ENCODE measurements at places on chromosomes 4 and X.
A peak's percentile ranks its signal among the peaks of the same experiment; 100 is the strongest.

DNA sequence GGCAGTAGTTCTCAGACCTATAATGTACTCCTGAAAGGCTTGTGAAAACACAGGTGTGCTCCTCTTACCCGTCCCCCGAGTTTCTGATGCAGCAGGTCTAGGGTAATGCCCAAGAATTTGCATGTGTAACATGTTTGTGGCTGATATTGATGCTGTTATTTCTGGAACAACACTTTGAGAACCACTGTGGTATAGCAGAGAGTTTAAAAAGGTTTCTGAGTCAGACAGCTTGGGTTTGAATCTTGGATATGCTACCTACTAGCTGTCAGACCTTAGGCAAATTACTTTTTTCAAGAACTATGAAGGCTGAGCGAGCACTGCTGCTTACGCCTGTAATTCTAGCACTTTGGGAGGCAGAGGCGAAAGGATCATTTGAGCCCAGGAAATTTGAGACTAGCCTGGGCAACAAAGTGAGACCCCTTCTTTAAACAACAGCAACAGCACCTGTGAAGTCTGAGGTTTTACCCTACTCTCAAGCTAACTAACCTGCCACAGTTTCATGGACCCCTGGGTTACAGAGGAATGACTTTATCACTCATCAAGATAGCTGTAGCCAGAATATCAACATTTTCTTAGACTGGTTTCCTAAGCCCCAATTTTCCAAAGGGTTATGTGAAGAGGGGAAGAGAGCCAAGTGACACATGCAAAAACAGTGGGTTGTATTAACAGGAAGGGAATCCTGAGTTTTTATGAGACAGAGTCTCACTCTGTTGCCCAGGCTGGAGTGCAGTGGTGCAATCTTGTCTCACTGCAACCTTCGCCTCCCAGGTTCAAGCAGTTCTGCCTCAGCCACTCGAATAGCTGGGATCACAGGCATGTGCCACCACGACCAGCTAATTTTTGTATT, 5.1 kb downstream of the AFF1 start:
- DNase-seq = no peak

GRCh38 chrX:119459181-119459580, 9.1 kb upstream of the SLC25A5 start:
- DNase-seq = no peak

GRCh38 chr4:138909587-138909986, 106.0 kb upstream of the NOCT start:
- DNase-seq = no peak

- DNase-seq = no peak
Measured at GRCh38 chrX:71067712-71068043, 456 bp downstream of the SNX12 start.

- DNase-seq = no peak
Measured at GRCh38 chr4:132572210-132572609, 576.9 kb upstream of the PCDH10 start.

DNA sequence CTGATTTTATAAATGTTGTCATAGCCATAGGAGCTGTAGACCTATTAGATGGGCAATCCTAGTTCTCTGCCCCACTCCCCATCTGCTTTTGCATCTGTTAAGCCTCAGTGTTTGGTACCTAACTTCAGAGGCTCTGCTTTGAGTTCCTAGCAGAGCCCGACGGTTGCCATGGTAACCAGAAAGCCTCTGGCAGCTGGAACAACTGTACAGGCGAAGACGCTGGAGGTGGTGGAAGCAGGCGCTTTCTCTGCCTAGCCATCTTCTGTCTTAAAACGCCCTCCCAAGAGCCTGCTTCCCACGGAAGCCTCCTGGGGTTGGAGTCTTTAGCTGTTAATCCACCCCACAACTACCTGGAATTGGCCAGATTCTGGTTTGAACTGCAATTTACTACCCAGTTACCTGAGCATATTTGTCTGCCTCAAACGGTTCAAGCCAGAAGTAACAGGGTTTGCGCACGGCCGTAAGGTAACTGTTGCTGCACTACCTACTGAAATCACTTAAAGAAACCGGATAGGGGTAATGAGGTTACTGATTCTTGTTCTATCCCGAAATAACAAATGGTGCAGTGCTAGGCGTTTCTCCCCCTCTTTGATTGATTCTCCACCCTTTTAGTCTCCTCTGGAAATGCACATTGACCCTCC, 1.0 kb upstream of the GABRG1 start:
- DNase-seq = no peak

DNA sequence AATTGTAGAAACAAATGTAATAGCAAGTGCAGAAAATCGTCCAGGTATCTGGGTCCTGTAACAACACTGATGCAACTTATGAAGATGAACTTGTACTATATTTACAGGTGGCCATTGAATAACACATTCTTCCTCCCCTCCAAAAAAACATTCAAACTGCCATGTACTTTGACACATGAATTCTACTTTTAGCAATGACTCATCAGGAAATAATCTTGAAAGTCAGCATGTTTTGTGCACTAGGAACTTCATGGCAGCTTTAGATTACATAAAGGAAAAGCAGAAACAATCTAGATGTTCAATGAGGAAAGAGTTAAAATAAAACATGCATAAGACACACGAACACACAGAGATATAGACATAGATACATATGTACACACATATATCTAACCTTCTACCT, 2.5 kb downstream of the PABPC1L2A start:
- no peak for DNase-seq

GRCh38 chr4:123874063-123874462, 477.5 kb downstream of the SPRY1 start:
- no peak for DNase-seq

DNA sequence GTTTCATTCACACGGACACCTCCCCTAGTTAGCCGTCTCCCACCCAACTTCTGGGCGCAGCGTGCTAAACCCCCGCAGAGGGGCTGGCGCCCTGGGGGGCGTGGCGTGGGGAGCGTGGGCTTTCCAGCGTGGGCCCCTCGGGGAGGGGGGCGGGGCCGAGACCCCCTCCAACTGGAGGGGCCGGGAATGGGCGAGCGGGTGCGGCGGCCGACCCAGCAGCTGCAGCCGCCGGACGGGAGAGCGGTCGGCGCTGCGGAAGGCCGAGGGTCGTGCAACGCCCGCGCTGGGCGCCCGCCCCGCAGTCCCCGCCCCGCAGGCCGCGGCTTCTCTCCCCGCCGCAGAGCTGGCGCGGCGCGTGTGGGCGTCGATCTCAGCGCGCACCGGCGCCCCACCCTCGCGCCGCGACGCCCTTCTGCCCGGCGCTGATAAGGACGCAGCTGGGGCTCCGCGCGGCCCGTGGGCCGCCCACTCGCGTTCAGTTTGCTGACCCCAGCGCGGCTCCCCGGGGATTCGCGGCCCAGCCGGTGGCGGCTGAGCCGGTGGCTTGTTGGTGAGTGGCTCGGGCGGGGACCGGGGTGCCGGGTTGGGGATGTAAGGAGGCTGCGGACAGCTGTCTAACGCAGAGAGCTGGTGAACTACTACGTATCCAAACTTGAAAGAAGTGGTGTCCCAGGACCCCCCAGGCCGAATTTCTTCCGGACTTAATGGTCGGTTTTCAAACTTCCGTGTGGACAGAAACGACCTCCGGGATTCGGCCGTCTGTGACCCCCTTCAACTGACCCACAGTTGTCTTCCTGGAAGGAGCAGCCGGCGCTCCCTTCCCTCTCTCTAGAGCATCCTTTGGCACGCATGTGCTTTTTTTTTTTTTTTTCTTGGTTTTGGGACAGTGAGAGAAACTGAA, 1.5 kb downstream of the FHDC1 start:
- peak; percentile 42 for DNase-seq

DNA sequence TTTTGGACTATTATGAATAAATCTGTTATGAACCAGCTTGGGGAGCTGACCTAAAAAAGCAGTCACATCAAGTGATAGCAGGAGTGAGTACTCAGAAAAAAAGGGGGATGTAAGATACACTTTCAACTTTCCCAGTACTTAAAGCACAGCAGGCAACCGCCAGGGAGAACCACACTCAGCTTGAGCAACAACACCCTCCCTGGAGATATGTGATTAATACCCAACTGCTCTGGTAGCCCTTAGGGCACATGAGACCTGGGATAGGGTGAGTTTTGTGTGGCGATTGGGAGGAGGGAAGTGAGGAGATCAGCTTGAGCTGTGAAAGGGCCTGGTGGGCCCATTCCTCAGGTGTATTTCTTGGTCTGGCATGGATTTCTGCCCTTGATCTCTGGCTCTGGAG, 220.3 kb upstream of the SFRP2 start:
- peak; percentile 55 for DNase-seq

- no peak for DNase-seq
Measured at GRCh38 chrX:99397879-99398278, 1012.2 kb downstream of the PCDH19 start.

DNA sequence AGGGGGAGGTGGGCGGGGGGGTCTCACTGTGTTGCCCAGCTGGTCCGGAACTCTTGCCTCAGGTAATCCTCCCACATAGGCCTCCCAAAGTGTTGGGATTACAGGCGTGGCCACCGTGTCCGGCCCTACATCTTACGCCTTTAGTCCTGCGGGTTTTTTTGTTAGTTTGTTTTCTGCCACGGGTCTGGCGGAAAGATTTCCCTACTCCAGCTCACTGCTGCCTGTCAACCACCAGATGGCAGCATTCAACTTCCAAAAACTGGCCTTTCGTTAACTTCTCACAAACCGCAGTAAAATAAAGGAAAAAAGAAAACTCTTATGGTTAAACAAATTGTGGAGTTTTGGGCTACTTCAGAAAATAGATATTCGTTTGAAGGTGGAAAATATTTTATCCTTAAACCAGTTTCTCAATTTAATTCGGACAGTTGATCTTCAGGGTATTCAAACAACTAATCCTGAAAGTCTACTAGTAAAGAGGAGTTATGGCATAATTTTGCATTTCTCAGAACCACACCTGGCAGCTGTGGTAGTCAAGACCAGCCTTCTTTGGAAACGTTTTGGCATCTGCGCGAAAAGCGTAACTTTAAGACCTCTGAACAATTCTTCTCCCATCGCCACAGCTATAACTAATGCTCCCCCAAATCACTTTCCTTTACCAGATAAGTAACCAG, 41.1 kb downstream of the LUZP4 start:
- DNase-seq = peak; percentile 70

DNA sequence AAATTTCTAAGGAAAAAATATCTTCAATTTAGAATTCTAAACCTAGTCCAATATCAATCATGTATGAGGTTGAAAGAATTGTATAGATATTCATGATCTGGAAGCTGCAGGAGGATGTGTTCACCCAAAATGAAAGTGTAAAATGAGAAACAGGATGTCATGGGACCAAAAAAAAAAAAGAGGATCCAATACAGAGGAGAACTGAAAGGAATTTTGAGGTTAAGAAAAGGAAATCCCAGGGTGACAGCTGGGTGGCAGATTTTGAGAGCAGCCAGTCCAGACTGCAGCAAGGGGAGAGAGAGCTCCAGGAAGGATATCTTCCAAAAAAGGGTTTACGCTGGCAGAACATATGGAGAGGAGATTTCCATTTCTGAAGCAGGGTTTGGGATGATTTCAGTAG, 38.9 kb downstream of the TLR10 start:
- no peak for DNase-seq

- DNase-seq = no peak
Measured at GRCh38 chr4:125714845-125715244, 400.1 kb downstream of the FAT4 start.

GRCh38 chr4:86250619-86251018, 109.2 kb downstream of the MAPK10 start:
- DNase-seq = no peak

DNA sequence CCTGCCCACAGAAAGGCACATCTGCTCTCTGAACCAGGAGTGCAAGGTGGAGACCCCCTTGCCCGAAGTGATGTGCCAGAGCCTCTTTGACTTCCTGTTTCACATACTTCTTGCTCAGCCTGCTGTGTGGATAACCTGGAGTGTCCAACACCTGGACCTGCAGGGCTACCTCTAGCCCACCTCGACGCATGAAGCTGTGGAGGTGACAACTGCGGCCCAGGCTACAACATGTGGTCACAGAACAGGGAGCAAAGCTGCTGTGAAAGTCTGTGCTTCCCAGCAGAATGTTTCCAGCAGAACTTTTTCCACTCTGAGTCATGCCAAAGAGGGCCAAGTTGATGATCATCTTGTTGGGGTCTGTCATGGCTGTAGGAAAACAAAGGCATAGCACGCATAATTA, 1.5 kb downstream of the GIMD1 start:
- DNase-seq = no peak

- no peak for DNase-seq
Measured at GRCh38 chr4:81698538-81699296, 227.0 kb upstream of the RASGEF1B start.

- no peak for DNase-seq
Measured at GRCh38 chr4:1323280-1323634, 23.8 kb upstream of the UVSSA start.

DNA sequence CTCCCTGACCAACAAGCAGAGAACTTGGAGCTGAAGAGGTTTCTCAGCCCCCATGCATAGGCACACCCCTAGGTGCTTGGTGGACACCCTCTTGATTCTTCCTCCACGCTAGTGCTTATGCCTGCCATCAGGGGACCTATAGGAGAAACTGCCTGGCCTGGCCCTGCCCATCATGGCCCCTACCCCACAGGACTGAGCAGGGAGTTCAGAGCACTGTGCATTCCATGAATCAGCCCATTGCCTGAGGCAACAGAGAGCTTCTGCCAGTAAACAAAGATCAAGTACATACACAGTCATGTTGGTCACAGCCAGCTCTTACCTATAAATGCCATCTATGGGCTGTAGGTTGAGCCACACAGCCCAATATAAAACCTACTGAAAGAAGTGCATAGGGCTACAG, 99.1 kb upstream of the EDNRA start:
- no peak for DNase-seq

DNA sequence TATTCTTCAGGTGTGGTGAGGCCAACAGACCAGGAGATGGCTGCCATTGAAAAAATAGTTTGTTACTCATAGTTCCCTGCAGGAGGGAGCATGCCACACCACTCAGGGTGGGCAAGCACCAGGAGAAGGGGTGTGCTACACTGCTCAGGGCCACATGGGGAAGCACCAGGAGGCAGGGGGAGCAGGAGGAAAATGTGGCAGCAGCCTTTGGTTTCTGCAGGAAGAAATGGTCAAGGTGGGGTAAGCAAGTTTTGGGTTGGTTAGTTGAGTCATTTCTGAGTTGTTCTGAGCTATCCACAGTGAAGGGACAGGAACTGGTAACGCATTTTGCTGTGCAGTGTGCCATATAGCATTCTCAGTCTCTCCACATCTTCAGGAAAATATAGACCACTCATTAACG, 23.8 kb downstream of the FGFBP1 start:
- DNase-seq = no peak

- peak; percentile 22 for DNase-seq
Measured at GRCh38 chr4:168758351-168758876, 251.6 kb downstream of the CBR4 start.

Data from MCF 10A (cell line).